Erythroblast (primary cell): ENCODE measurements at places on chromosomes 7 and 10.
A peak's percentile ranks its signal among the peaks of the same experiment; 100 is the strongest.

DNA sequence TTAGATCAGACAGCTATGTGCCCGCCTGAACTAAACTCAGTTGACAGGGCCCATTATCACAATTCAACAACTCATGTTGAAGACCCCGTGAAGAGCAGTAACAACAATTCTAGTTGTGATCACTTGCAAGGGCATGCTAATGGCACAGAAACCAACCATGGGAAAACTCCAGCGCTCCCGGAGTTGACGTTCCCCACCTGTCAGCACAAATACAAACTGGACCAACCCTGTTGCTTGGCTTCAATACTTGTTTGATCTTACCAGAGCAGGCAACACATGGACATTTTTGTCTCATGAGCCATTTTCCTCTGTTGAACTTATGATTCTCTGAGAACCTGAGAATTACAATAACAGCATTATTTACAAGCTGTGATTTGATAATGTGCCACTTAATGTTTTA, 119.0 kb upstream of the LANCL2 start:
- DNase-seq, result no peak

DNA sequence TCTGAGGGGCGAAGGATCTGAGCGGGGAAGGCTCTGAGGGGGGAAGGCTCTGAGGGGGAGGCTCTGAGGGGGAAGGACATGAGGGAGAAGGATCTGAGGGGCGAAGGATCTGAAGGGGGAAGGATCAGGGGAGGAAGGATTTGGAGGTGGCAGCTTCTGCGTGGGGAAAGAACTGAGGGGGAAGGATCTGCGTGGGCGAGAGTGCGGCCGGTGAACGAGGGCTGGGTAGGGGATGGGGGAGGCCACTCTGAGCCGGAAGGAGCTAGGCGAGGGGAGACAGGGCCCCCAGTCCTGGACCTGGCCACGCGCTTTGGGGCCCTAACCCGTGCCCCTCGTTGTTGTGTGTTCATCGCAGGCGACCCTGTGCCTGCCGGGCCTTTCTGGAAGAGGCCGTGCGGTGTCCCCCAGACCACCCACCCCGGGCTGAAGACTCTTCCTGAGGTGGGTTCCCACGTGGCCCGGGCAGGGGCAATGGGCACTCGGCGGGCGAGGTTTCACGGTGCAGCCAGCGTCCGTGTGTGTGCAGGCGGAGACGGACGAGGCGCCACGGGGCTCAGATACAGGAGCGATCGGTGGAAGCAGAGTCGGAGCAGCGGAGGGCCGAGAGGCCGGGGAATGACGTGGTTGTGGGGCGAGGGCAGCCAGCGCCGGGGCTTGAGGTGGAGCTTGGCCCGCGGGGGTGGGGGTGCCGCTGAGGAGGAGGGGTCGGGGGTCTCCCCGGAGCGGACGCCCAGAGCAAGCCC, 2.0 kb downstream of the CALY start:
- no peak for DNase-seq

DNA sequence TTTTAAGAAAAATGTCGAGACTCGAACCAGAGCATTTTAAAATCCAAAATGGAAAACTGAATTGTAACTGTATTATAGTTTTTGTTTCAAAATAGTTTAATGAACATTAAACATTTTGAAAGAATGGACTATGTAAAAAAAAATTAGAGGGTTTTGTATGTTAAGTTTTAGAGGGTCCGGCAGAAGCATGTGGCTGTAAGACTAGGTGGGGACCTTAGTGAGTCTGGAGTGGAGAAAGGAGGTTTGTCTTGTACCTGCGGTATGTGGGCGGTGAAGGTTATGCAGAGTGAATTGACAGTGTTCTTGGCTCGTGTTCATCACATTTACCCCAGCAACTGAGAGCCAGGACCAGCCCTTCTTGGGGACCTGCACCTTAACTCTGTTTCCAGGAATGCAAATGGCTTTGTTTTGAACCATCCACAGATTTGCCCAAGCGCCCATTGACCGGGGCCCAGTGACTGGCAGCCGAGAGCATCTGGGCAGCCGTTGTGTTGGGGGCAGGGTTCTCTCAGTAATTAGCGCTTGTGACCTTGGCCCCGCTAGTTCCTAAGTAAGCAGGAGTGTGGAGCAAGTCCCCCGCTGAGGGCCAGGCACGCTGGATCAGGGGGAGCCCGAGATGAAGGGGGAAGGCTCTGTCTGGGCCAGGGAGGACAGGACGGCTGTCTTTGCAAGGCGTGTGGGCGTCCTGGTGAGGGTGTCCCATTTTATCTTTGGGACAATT, 1.4 kb upstream of the KLF6 start:
- peak; percentile 73 for DNase-seq

DNA sequence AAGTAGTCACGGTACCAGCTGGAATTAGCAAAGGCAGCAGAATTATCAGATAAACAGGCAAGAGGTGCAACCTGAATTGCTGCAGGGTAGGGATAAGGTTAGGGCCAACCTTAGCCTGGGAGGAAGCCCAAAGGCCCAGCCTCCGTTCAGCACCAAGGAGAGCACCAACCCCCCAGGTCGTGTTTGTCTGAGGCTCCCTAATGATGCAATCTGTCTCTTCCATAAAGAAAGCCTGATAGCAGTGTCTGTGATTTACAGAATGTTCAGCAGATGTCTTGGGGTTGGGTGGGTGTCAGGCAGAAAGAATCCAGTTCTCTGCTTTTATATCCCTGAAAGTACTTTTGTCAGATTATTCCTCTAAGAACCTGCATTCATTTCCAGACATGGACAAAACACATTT, 328.4 kb upstream of the AOAH start:
- peak; percentile 33 for DNase-seq

GRCh38 chr7:65809259-65809981, 63.5 kb upstream of the VKORC1L1 start:
- DNase-seq, result no peak

- DNase-seq, result no peak
Measured at GRCh38 chr7:64879086-64879730, 23.9 kb upstream of the ZNF273 start.

- no peak for DNase-seq
Measured at GRCh38 chr7:106653488-106653887, 7.5 kb downstream of the CCDC71L start.

- no peak for DNase-seq
Measured at GRCh38 chr10:94193466-94193924, 169.2 kb downstream of the NOC3L start.

DNA sequence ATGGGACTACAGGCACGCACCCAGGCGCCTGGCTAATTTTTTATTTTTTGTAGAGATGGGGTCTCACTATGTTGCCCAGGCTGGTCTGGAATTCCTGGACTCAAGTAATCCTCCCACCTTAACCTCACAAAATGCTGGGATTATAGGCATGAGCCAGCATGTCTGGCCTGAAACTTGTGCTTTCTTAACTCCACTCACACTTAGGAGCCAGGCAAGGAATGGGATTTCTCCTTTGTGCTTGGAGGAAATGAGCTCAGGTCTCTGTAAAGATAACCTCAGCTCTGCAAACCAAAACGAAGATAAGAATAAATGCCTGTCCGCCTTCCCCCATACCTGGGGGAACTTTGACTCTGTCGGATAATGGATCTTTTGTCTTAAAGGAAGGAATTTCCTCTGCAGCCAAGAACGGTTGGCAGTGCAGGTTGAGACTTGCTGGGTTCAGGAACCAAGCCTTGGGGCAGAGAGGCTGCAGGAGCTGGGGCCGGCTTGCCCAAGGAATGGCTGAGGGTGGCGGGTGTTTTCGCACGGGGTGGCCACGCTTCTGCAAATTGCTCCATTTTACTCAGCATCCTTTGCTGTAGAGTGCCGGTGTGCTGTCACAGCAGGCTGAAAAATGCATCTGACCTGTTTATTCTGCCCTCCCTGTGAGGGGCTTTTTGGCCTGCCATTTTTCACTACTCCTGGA, 174.2 kb downstream of the KIAA1217 start:
- DNase-seq, result no peak

GRCh38 chr7:25675789-25676474, 447.6 kb upstream of the NPVF start:
- DNase-seq, result no peak

DNA sequence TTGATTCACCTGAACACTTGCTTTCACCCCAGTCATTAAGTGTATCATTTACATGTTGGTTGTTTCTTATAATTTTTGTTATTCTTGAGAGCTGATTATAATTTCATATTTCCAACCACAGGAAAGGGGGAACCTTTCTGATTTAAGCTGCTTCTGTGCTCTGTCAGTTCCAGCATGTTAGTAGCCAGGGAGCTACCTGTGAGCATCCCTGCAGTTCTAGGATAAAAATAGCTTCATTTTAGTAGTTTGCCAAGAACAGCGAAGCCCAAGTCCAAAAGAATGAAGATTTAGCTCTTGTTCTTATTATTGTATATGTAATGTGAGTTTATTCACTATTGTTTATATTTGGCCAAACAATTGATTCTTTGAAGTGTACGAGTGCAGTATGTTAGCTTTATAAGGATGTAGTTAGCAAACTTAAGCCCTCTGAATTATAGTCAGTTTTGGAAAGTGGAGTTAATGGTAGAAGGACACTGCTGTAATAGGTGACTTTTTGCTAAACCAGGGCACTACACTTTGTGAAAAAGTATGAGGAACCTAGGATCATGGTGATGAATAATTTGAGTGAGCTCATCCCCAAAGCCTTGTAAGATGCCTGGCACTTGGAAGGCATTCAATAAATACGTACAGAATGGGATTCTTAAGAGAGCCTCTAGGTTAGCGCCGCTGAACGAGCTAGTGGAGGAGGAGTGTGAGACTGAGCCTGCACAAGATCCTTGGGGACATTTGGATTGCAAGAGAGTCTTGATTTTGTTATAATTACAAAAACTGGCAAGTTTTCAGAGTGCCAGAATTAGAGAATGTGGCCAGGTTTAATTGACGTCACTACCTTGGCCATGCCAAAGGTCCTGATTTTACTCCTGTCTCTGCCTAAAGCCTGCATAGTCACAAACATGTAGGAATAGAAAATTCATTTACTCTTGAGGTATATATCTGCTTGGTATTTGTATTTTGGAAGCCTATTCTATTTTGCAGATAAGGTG, 29.8 kb downstream of the DNAH11 start:
- DNase-seq, result no peak

GRCh38 chr7:95470452-95470851, 15.3 kb upstream of the ASB4 start:
- DNase-seq, result no peak

DNA sequence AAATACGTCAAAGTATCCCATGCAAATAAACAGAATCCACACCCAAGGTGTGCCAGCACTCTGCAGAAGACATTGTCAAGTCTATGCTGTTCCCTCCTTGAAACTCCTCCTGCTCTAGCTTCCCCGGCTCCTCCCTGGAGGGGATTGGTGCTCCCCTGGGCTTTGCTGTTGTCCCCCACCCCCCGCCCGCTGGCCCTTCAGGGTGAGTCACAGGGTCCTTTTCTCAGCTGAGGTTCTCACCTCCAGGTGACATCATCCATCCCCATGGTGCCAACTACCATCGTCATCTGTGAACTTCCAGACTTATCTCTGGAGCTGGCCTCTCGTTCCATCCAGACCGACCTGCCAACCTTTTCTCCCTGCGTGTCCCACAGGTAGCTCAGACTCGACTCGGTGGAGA, 77.0 kb downstream of the ITIH5 start:
- DNase-seq, result no peak

GRCh38 chr7:114765331-114766040, 156.4 kb upstream of the MDFIC start:
- no peak for DNase-seq

GRCh38 chr7:116231949-116232348, 21.6 kb downstream of the TES start:
- peak; percentile 20 for DNase-seq

- DNase-seq, result no peak
Measured at GRCh38 chr7:124085179-124085578, 52.3 kb upstream of the TMEM229A start.

- DNase-seq, result peak; percentile 33
Measured at GRCh38 chr10:129888784-129889616, 75.1 kb downstream of the EBF3 start.

- no peak for DNase-seq
Measured at GRCh38 chr10:126930883-126931503, 25.8 kb downstream of the DOCK1 start.

DNA sequence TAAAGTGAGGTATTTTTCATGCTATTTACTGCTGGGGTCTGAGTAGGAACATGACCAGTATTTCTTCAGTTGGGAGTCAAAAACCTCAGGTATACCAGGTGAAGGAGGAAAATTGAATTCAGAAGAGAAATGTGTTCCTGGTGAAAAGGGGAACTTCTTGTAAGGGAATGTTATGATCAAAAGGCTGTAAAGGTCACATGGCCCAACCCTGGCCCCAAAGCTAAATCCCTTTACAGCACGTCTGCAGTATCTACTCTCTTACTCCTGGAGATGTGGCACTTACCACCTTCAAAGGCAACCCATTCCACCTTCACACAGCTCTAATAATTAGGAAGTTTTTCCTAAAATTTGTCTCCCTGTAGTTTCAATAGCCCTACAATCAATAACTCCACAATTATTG, 15.2 kb downstream of the PIK3AP1 start:
- no peak for DNase-seq

DNA sequence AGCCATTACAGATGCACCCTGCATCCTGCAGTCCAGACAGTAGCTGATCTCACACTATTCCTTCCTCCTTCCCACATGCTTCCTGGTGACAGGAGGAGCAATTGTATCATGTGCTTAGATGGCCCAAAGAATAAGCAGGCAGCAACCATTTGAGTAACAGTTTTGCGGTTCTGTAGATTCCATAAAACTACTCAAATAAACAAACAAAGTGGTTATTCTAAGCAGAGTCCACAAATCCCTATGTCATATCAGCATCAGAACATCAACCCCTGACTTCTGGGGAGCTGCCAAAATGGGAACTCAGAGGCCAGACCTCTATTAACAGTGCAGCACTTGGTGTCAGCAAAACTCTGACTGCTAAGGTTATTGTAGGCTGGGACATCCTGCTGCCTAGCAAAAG, 226.0 kb downstream of the SORCS1 start:
- no peak for DNase-seq

GRCh38 chr10:76311752-76312636, 880.6 kb downstream of the LRMDA start:
- DNase-seq, result no peak

DNA sequence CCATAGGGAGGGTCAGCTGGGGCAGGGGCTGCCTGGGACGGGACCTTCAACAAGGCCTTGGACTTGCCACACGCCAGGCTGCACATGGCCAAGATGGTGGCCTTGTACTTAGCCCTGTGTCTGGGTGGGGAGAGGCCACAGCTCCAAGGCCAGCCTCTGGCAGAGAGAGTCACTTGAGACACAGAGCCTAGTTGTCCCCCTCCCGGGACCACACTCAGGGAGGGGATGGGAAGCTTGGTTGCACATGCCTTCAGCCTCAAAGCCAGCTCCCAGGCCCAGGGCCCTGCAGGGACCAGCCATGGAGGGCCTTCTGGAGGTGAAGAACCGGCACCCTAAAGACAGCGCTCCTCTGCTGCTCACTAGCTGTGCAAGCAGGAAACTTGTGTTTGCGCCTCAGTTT, 16.7 kb downstream of the MMRN2 start:
- DNase-seq, result no peak

- DNase-seq, result no peak
Measured at GRCh38 chr10:103731609-103732270, 123.6 kb downstream of the SH3PXD2A start.

GRCh38 chr10:100383251-100383650, 36.2 kb downstream of the SCD start:
- no peak for DNase-seq
